ENCODE measurements at places on chromosomes 2 and 18. TPM values are rescaled to one million over a fixed set of nuclear protein-coding genes. Genes with fewer than 3 reads are reported as not detected.

The RPRM gene
- total RNA-seq, result 76.1 TPM

The LOXL3 gene
- total RNA-seq, result 11.4 TPM

The TMEM163 gene
- total RNA-seq, result not detected

The LRATD1 gene
- total RNA-seq, result not detected

The TSPYL6 gene
- not detected for total RNA-seq

The CD8A gene
- total RNA-seq, result 0.86 TPM

The CCDC88A gene
- total RNA-seq, result 22.6 TPM

The SERPINB3 gene
- total RNA-seq, result not detected

The OTX1 gene
- total RNA-seq, result 0.68 TPM

The ACOXL gene
- not detected for total RNA-seq

The ACTR3 gene
- 269 TPM for total RNA-seq

The DSG4 gene
- total RNA-seq, result not detected

The LOXHD1 gene
- total RNA-seq, result not detected

The CAD gene
- total RNA-seq, result 69.6 TPM

The CDH20 gene
- total RNA-seq, result not detected

The GAREM1 gene
- not detected for total RNA-seq

The DYNAP gene
- not detected for total RNA-seq

Data from G401 (cell line).